Activated T-helper 1 cell treated with anti-CD3 and anti-CD28 coated beads, Interleukin-2, amount 50 U/mL, for 16 hours (primary cell): ENCODE measurements at places on chromosomes 6 and 20.

DNA sequence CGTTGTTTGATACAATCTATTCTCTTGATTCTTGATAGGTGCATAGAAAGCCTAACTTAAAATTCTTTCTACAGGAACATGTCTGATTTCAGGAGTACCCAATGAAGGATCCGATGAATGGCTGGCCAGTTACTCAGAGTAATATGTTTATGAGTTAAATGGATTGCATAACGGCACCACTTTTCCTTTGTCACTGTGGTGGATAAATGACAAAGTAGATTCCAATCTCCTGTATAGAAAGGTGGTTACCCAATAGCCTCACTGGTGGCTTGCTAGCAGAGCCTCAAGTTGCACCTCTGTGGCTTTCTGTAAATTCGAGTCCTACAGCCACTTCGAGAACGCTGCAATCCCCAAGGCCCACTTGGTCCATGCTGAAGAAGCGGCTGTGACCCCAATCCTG lies 28.4 kb downstream of the LHFPL5 start:
- no peak for DNase-seq

DNA sequence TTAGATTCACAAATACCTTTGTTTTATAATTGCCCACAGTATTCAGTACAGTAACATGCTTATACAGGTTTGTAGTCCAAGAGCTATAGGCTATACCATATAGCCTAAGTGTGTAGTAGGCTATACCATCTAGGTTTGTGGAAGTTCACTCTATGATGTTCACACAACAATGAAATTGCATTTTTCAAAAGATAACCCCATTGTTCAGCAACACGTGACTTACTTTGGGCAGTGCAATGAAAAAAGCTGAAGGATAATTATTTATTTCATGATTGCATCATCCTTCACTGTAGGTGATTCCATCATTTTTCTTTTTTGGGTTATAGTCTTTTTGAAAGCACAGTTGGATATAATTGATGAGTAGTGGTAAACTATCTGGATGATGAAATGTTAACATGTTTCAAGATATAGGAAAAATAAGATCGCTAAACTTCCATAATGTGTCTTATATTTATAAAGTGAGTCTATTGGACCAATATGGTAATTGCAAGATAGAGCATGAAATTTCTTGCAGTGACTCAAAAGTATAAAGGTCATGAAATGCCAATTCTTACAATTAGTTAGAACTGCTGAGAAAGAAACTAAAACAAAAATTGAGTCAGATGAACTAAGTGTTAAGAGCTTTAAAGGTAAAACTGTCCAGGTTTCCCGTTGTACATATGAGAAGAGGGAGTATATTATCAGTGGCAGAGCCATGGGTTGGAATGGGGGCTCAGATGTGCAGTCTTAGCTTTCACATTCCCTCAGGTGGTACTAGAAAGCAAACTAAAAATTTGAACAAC lies 164.4 kb downstream of the ZFAND3 start:
- no peak for DNase-seq

GRCh38 chr6:156662025-156662445 lies 115.1 kb upstream of the ARID1B start:
- DNase-seq, result no peak

GRCh38 chr6:152124429-152125074 lies 317.1 kb downstream of the ESR1 start:
- no peak for DNase-seq

GRCh38 chr20:17735206-17735804 lies 35.5 kb downstream of the BANF2 start:
- no peak for DNase-seq

DNA sequence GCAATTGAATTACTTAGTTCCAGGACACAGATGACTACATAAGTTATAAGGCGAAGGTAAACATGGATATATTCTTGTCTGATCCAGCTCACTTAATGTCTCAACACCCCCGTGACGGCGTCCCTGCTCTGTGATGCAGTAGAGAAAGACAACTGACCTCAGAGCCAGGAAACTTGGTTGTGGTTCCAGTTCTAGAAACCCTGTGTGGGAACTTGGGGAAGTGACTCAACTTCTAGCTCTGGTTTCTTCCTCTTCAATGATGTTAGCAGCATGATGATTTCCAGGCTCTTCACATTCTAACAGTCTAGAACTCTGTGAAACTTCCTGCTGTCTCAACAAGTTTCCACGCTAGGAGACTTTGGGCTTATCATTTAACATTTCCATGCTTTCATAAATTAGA lies 18.4 kb downstream of the LAMA4 start:
- DNase-seq, result no peak

DNA sequence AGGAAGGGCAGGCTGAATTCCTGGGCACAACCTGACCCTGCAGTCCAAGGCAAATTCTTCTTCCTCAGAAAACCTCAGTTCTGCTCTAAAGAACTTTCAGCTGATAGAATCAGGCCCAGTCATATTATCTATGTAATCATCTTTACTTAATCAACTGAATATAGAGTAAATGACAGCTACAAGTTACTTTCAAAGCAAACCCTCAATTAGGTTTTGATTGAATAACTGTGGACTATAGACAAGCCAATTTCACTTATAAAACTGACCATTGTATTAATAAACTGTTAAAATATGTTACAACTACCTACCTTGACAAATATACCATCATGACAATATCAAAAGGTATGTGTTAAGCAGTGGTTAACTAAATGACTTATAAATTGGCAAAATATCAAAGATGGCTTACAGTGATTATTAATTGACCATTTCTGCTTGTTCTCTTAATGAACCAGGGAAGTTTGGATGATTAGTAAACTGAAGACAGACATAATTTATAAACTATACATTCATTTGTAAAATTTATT lies 46.1 kb upstream of the ADGRF5 start:
- DNase-seq, result no peak

- no peak for DNase-seq
These were observed 57.4 kb upstream of the TFAP2D start for GRCh38 chr6:50655848-50656453.

GRCh38 chr6:162290846-162291465 lies 436.6 kb downstream of the PRKN start:
- DNase-seq, result no peak

- DNase-seq, result no peak
These were observed 117.2 kb downstream of the BANF2 start for GRCh38 chr20:17816804-17817587.

DNA sequence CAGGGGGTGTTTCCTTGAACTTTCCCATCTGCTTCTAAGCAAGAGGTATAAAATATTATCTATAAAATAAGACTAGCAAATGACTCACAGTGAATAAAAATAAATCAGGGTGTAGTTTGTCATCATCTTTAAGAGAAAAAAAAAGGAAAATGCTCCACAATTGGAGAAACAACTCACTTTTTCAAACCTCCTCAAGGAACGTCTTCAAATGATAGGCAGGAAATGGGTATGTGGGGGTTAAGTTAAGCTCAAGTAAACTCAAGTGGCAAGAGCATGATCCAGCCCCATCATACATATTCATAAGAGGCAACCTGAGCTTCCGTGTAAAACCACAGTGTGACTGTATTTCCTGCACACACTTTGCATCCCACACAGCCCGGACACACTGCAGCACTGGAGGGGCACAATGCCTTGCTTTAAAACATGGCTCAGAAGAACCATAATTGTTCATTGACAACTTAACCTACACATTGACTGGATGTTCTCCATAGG lies 58.5 kb upstream of the CEP85L start:
- peak; percentile 54 for DNase-seq

GRCh38 chr20:3795511-3796468 lies at the start of gene CDC25B:
Gene CDC25B (plus strand): TSS chr20:3796310. CDS start chr20:3796532, 222 bp downstream.
- peak; percentile 86 for DNase-seq

DNA sequence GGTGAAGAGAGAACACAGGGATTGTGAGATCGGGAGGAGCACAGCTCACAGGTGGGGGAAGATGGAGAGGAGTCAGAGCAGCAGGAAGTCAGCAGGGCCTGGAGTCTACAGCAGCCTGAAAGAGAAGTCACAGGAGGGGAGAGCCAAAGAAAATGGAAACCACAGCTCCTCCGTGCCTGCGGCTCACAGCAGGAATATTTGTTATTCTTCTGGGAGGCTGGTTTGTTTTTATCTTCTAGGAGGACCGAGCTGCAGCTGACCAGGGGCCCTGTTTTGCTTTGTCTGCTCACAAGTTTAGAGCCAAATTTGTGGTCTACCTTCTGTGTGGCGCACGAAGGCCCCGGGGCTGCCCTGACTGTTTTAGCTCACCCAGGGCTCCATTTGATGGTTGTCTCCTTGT lies 81.8 kb downstream of the CLIC5 start:
- no peak for DNase-seq

GRCh38 chr6:1314617-1315016 lies 2.7 kb downstream of the FOXQ1 start:
- no peak for DNase-seq

DNA sequence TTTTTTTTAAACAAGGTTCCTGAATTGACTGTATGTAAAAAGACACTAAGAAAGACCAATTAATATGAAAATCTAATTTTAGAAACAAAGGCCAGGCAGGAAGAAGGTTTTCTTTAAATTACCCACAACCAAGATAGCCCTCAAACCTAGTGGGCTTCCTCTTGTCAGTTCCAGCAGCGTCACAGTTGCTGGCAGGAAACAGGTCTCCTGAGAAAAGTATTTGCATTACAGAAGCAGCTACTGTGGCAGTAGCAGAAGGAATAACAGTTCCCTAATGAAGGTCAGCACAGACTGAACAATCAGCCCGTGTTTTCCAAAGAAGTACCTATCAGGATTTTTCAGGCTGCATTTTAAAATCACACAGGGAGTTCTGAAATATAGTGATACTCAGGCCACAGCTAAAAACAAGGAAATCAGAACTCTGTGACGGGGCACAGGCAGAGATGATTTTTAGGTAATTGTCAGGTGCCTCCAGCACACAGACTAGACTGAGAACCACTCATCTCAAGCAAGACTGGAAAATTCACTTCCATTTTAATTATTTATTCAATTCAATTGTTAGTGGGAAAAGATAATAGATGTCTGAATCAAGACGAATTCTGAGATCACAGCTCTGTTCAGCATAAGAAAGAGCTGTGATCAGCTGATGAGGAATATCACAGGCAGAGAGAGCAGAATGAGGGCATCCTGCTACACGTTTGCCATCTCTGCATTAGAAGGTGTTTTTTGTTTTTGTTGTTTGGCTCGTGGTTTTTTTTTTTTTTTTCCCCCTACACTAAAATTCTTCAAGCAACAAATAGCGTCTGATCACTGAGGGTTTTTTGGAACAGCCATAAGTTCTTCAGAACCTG lies 230.5 kb upstream of the KHDRBS2 start:
- DNase-seq, result no peak

- no peak for DNase-seq
These were observed 50.7 kb upstream of the PLCG1 start for GRCh38 chr20:41086402-41087324.

- no peak for DNase-seq
These were observed 594.2 kb upstream of the CHD6 start for GRCh38 chr20:42212391-42212790.

DNA sequence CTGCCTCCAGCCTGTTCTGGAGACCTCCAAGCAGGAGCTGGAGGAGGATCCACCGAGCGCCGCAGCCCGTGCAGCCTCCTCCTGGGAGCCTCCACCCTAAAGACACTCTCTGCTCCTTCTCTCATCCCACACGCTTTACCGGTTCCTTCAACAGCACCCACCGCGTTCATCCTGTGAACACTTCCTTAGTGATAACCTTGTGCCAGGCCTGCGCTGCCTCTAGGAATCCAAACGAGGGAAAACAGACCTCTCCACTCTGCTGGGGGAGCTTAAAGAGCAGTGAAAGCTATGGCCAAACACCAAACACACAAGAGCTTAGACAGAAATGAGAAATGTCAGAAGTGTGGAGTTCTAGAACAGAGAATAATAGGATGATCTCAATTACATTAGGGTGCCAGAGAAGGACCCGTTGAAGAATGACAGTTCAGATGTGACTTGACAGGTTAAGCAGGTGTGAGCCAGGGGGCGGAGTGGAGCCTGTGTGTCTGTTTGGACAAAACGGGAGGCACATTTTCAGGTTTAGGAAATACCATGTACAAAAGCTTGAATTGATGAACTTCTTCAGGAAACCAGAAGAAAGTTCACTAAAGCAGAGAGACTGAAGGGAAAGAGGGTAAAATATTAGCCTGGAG lies 28.5 kb upstream of the HLA-DRB5 start:
- DNase-seq, result no peak

DNA sequence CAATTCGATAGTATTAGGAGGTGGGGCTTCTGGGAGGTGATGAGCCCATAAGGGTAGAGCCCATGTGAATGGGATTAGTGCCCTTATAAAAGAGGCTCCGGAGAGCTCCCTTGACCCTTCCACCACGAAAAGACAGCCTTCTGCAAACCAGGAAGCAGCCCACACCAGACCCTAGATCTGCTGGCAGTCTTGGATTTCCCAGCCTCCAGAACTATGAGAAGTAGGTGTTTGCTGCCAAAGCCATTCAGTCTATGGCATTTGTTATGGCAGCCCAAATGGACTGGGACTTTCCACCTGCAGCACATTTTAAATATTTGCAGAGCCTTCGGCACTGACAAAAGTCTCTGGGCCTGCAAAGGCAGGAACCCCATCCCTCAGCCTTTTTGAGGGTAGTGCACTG lies 11.8 kb upstream of the SFT2D1 start:
- no peak for DNase-seq

- no peak for DNase-seq
These were observed 122.1 kb downstream of the HIVEP2 start for GRCh38 chr6:142822842-142823241.

DNA sequence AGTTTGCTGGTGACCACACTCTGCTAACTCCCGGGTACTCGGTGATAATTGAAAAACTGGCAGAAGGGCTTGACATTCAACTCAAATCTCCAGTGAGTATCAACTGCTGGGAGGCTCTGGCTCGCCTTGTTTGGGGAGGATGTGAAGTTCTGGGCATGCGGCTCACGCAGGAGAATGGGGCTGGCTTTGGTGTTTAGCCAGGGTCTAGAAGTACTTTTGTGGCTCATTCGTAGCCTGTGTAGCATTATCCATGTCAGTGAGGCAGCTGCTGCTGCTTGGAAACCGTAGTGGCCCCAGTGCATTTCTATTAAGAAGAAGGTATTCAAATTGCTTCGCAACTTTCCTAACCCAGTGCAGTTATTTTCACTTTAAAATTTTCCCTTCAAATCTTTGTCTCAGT lies 52.2 kb downstream of the KDM1B start:
- no peak for DNase-seq

GRCh38 chr6:83371423-83371822 lies 59.4 kb downstream of the ME1 start:
- no peak for DNase-seq

GRCh38 chr6:12533586-12533985 lies 183.0 kb upstream of the PHACTR1 start:
- DNase-seq, result no peak

- no peak for DNase-seq
These were observed 229.7 kb upstream of the MARCKS start for GRCh38 chr6:113627480-113627879.
